ENCODE measurements at places on chromosomes 1 and 21. TPM values are rescaled to one million over a fixed set of nuclear protein-coding genes. Genes with fewer than 3 reads are reported as not detected.

GRCh38 chr1:94283462-94283861, 46.1 kb upstream of the ARHGAP29 start:
- no peak overlapping the region for H3K4me3 ChIP-seq
- H3K36me3 ChIP-seq, result no peaks in the 10 kb centered on the region
- DNase-seq, result no peak

DNA sequence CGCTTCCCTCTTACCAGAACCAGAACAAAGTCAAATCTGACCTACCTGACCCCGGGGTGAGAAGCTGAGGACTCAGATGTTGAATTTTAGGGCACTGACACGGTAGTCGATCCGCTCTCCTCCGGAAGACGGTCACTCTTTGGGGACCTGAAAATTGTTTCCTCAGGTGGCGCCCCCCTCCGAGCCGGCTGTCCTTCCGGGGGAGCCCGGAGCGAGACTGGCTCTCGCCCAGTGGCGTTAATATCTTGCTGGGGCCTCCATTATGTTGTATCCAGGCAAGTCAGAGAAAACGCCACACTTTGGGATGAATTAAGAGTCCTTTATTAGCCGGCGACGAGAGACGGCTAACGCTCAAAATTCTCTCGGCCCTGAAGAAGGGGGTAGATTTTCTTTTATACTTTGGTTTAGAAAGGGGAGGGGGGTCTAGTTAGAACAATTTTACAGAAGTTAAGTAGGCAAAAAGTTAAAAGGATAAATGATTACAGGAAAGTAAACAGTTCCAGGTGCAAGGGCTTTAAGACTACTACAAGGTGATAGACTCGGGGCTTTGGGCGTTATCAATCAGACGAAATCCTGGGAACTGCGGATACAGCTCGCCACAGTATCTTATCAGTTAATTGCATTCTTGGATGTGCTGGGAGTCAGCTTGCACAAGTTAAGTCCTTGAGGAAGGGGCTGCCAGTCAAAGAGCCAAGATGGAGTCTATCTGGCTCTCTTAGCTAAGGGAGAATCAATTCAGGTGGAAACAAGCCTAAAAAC, 269.5 kb downstream of the DSCAM start:
- peaks cover 2% of the 10 kb centered on the region for H3K4me1 ChIP-seq
- no peak overlapping the region for H3K27ac ChIP-seq
- peaks cover 4% of the 10 kb centered on the region for H3K27me3 ChIP-seq
- no peak overlapping the region for H3K4me3 ChIP-seq
- DNase-seq, result no peak

DNA sequence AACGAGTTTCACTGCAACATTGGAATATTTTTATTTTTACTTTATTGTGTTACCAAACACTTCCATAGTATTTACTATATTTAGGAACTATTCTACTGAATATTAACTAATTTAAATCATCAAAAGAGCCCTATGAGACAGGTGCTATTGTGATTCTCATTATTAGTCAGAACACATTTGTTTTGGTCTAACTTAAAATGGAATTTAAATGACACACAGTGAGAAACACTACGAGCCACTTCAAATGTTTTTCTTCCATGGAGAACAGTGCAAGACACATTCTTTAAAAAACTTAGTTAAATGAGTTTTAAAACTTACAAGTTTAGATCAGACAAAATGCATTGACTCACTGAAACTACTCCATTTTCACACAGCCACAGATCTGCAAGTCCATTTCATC, 6.6 kb upstream of the TRAF3IP3 start:
- no peaks in the 10 kb centered on the region for H3K36me3 ChIP-seq
- no peak for DNase-seq
- H3K4me1 ChIP-seq, result peaks cover 15% of the 10 kb centered on the region
- H3K4me3 ChIP-seq, result no peak overlapping the region
- H3K27me3 ChIP-seq, result no peaks in the 10 kb centered on the region

TMOD4 gene
- total RNA-seq, result 0.77 TPM

TMEM81 gene
- 4.6 TPM for total RNA-seq
